ENCODE measurements at places on chromosomes 16 and 17.

DNA sequence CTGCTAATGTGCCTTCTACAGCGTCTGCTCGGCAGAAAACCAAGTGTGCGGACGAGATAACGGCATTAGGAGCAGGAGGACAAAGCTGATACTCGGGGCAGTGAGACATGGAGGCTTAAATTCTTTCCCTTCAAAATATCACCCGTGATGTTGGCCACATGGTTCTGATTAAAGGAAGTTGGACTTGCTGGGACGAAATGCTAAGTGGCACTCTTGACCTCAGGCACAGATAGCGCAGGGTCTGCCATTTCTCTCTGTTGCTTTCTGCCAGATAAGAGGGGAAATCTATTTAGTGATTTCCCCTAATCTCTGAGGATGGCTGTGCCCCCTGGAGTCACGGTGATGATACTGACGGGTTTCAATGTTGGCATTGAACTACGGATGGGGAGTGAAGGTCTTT is 509.6 kb upstream of the EEF2KMT start:
- no peak for DNase-seq

- DNase-seq, result no peak
Measured at GRCh38 chr16:11506741-11507305, 79.9 kb downstream of the LITAF start.

GRCh38 chr17:13921841-13922776 is 147.2 kb upstream of the COX10 start:
- no peak for DNase-seq

- no peak for DNase-seq
Measured at GRCh38 chr17:6046931-6047330, 23.2 kb upstream of the WSCD1 start.

DNA sequence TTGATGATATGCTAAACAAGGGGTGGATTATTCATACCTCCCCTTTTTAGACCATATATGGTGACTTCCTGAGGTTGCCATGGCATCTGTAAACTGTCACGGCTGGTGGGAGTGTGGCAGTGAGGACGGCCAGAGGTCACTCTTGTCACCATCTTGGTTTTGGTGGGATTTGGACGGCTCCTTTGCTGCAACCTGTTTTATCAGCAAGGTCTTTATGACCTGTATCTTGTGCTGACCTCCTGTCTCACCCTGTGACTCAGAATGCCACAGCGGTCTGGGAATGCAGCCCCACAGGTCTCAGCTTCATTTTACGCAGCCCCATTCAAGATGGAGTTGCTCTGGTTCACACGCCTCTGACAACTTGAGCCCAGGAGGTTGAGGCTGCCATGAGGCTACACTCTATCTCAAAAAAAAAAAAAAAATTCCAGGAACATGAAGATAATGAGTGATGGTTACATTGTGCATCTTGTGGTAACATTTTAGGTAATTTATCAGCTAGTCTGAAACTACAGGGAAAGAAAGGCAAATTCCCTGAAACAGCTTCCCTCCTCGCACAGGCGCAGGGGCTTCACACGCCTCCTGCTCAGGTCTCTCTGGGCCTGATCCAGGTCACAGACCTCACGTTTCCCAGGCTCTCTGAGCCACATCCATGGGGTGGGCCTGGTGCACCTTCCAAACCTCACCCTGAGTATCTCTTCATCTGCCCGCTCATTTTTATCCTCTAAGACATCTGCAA is 15.3 kb upstream of the UBE2I start:
- DNase-seq, result no peak

DNA sequence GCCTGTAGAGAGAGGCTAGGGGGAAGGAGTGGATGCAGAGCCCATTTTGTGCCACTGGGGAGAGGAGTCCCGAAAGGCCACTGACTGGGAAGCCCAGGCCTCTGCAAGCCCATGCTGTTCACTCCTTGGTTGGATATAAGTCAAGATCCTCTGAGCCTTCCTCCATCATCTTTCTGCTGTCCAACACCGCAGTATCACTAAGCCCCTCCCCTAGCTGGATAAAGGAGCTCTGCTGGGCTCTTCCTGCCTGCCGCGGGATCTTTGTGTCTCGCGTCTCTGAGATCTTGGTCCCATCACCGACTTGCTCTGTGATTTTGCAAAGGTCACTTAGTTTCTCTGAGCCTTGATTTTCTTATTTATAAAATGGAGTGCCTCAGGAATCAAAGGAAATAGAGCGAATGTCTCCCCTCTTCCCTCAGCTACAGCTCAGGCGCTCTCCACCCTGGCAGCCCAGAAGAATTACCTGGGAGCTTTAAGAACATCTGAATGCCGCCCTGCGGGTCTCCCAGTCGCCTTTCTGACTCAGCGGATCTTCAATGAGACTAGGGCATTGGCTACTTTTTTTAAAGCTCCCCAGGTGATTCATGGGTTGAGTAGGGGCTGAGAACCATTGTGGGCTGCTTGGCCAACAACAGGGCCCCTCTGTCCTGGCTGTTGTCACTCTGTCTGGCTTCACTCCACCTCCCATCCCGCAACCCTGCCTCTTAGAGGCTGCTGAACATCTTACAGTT is 25.2 kb upstream of the TMEM220 start:
- no peak for DNase-seq

- no peak for DNase-seq
Measured at GRCh38 chr17:27386206-27387075, 69.8 kb upstream of the KSR1 start.

GRCh38 chr17:7324438-7324779 is 4.7 kb downstream of the NEURL4 start:
- no peak for DNase-seq

DNA sequence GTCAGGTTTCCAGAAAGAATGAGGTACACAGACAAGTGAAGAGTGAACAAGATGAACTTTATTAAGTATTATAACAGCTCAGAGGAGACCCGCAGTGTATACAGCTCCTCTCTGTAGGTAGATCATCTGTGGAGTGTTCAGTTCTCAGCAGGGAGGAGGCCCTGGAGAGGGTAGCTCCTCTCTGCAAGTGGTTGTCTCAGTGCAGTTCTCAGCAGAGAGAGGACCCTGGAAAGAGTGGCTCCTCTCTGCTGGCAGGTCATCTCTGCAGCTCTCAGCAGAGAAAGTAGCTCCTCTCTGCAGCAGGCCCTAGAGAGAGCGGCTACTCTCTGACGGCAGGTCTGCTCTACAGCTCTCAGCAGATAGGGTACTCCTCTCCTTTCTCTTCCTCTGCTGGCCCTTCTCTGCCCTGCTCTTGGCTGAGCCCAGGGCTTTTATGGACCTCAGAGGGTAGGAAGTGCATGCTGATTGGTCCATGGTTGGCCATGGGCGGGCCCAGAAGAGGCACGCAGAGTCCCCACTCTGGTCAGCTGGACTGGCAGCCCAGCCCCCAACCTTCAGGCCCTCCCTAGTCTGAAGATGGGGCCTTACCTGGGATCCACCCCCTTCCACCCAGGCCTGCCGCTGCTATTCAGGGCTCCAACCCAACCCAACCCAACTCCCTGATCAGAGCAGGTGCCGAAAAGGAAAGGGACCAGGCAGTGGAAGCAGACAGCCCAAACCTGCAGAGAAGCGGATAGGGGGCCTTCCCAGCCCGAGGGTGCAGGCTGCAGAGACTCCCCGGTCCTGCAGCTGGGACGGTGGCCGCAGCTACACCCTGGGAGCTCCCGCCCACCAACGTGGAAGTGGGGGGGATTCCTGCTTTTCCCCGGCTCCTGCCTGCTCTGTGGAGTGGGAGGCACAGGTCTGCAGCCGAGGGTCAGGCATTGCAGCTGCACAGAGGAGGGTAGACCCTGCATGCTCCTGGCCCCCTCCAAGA is 18.5 kb upstream of the DNAJA2 start:
- no peak for DNase-seq
